ENCODE measurements at places on chromosomes 6 and 20.

GRCh38 chr6:73747289-73747688 is 51.3 kb downstream of the CD109 start:
- DNase-seq = no peak

- DNase-seq = no peak
Observed at GRCh38 chr6:158073776-158074175, 92.1 kb downstream of the SYNJ2 start.

DNA sequence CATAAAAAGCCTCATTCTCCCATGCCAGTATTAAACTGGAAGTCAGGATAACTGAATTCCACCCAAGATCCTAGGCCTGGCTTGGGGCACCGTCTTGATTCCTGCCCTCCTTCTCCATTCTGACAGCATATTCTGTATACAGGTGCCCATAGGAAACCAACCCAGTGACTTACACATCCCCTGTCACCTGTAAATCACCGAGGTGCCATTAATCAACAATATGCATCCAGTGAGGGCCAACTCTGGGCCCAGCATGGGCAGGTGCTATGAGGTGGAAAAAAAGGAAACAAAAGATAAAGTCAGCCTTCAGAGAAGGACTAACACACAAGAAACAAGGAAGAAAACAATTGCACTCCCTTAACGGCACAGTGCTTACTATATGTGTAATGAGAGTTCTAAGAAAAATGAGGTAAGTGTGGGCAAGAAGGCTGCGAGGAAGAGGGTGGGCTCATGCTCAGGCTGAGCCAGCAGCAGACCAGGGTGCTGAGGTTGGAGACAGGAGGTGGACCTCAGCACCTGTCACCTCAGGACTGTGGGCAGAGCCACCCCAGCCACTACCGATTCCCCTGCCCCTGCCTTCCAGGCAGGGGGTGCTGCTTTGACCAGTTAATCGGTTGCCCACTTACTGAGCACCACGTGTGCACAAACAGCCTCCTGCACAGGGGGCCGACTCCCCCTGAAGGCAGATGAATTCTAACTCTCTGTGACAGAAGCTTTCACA is 105.9 kb downstream of the TRERF1 start:
- DNase-seq = no peak

DNA sequence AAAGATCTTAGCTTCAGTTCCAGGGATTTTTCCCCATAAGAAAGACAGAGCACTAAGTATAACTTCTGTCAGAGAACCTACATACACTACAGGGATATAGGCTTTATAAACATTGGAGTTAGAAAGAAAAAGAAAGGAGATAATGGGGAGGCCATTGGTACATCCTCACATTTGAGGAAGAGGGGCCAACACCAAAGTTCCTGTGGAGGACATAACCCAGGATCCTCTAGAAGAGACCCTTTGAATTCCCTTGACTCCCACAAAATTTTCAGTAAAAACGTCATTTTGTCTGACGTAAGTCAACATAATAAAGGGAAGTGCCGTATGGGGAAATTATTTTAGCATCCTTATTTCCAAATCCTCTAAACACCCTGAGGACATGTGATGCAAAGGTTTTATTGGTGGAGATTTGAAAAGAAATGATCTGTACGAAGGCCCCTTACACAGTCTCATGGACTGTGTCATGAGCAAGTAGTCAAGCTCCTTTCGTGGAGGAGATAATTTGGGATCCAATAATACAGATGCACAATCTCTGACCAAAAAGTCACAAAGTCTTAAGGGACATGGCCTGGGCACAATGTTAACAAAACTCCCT is 33.2 kb downstream of the HLA-DRA start:
- DNase-seq = no peak

- DNase-seq = no peak
Observed at GRCh38 chr20:24863356-24863755, 85.7 kb upstream of the CST7 start.

DNA sequence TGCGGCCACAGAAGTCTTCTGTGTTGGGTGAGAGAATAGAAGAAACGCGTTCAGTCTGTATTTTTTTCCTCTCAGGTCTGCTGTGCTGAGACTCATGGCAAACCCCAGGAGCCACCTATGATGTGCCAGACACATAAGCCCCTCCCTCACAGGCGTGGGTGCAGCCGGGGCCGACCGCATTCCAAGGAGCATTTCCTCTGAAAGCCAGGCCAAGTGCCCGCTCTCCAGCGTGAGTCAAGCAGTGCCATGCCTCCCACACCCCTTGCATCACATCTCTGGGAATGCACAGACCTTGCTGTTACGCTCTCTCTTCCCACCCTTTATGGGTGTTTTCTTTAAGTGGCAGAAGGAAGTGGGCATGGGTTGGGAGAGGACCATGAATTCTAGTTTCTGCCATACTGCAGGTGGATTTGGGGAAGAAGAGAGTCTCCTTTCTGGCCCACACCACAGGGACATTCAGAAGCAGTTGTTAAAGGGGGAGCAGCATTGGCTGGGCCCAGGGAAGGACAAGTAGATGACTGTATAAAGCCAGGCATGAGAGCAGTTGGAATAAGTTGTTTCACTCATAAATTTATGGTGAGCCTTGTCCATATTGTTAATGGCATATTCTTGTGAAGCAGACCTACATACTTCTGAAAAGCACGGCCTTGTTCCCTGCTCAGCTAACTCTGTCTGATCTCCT is 37.1 kb upstream of the TFAP2A start:
- DNase-seq = no peak

DNA sequence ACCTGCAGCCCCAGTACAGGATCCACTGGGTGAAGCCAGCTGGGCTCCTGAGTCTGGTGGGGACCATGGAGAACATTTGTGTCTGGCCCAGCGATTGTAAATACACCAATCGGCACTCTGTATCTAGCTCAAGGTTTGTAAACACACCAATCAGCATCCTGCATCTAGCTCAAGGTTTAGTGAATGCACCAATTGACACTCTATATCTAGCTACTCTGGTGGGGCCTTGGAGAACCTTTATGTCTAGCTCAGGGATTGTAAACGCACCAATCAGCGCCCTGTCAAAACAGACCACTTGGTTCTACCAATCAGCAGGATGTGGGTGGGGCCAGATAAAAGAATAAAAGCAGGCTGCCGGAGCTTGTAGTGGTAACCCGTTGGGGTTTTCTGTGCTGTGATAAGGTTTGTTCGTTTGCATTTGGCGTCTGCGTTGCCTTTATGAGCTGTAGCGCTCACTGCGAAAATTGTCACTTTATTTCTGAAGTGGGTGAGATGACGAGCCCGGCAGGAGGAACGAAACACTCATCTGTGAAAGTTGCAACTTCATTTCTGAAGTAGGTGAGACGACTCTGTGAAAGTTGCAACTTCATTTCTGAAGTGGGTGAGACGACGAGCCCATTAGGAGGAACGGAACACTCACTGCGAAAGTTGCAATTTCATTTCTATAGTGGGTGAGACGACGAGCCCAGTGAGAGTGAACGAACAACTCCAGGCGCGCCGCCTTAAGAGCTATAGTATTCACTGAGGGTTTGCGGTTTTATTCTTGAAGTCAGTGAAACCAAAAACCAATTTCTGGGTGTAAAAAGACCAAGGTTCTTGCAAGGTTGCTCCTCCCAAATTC is 31.1 kb downstream of the SERPINB6 start:
- DNase-seq = peak; percentile 76

GRCh38 chr20:1212607-1213396 is 9.5 kb downstream of the C20orf202 start:
- DNase-seq = peak; percentile 60
